Stimulated activated CD4-positive, alpha-beta T cell treated with anti-CD3 and anti-CD28 coated beads, Interleukin-15, amount 100 ng/mL, for 1 hour (primary cell): ENCODE measurements at places on chromosomes 13 and 19.

GRCh38 chr13:75687150-75687763 lies 51.1 kb downstream of the LMO7 start:
- DNase-seq: no peak

DNA sequence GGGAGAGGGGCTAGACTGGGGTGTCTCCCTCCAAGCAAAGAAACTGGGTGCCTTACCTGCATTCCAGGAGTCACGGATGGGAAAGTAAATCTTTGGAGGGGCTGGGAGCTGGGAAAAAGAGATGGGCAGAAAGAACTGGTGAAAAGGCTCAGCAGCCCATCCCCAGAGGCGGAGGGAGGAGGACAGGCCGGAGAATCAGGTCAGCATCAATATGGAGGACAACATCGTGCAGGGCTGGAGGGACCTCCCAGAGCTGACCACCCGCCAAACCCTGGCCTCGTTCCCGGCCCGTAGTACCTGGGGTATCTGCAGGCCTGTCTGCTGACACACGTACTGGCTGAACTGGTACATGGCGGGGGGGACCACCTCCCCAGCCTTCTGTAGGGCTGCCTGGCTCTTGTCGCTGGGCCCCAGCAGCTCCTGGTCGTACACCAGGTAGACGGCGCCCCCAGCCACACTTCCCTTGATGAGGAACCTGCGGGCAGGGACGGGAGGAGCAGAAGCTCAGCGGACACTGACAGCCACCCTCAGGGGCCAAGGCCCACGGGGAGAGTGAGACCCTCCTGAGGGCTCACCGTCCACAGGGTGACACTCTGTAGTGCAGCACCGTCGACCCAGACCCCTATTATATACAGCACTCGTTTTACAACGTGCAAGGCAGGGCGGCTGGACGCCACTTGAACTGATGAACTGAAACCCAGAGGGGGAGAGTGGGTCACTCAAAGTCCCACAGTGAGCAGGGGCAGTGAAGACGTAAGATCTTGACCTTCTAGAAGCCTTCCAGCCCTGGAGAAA lies 830 bp downstream of the MICOS13 start:
- no peak for DNase-seq

DNA sequence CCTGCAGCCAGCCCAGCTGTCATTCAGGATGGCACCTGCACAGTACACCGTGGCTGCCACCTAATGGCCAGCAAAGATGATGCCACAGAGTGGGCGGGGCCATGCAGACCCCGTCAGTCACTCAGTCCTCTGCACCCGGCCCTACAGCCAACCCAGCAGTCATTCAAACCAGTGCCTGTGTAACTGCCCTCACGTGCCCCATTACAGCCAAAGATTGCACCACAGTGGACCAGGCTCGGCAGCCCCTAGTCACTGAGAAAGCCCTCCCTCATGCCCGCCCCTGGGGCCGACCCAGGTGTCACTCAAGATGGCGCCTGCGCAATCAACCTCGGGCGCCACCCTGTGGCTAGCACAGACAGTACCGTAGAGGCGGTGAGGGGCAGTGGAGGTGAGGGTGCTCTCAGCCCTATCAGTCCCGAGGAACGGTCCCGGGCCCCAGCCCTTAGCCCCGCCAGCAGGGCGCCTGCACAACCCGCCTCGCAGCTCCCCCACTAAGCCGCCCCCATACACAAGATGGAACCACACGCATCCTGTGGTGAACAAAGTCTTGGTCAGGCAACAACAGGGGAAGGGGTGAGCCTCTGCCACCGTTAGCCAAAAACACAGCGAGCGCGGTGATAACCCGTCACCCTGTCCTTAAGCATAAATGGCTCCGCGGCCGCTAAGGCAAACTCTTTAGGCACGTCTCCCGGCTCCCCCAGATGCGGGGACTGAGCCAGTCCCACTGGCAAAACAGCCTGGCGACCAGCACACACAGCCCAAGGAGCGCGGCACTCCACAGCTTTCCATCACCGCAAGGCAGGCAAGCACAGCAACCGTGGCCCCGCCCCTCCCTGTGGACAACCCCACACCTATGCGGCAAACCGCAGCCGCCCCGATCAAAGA lies 2.3 kb downstream of the PEG3 start:
- no peak for DNase-seq

DNA sequence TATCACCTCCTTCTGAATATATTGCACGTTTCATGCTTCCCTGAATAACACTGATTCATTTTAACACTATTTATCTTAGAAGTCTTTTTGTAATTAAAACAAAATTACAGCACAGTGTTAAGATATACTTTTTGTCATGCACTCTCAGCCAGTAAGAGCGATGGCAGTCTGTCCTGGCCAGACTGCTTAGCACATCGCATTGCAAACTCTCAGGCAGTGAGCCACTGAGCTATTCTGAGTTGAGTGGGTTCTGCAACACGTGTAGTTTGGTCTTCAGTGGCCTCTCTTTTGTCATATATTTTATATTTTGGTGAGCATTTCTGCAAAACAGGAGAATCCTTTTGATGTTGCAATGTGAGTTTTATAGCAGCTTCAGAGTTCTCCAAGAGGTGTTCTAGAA lies 332.1 kb downstream of the HS6ST3 start:
- DNase-seq: no peak

- DNase-seq: no peak
Observed at GRCh38 chr13:39988351-39988750, 332.9 kb downstream of the COG6 start.

DNA sequence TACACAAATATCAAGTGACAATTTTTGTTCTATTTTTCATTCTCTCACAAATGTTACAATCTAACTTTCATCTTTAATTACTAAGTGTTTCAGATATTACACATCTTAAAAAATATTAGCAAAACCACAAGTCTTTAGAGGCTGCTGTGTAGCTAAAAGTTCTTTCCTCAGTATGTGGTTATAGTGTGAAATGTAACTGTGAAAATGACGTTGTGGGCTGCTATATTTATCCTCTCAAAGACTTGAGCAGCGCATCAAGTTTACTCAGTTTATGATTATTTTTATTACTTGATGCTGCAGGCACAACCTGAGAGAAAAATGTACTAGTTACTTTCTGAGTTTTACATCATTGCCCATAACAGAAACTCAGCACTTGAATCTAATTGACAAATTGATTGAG lies 2860.6 kb upstream of the PCDH20 start:
- no peak for DNase-seq

GRCh38 chr19:48964205-48965039 lies 687 bp upstream of the FTL start:
- no peak for DNase-seq

DNA sequence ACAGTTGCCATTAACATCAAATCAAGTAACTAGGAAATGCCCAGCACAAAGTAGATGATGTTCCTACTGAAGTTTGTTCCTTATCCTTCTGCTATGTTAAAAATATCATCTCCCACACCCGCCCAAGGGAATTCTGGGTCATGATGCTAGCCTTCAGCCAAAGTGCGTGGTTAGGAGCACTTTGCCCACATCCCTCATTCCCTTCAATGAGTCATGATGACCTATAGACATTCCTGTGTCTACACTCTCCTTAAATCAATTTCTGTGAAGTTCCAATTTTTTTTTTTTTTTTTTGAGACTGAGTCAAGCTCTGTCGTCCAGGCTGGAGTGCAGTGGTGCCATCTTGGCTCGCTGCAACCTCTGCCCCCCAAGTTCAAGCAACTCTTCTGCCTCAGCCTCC lies 17.0 kb downstream of the RXFP2 start:
- no peak for DNase-seq

GRCh38 chr19:9323557-9323918 lies 441 bp upstream of the ZNF559 start:
- DNase-seq: no peak

- DNase-seq: no peak
Observed at GRCh38 chr19:7349231-7349591, 474 bp downstream of the ARHGEF18 start.

GRCh38 chr13:43478211-43478610 lies 308.6 kb downstream of the ENOX1 start:
- DNase-seq: no peak

GRCh38 chr19:6038634-6039405 lies 60.9 kb upstream of the RANBP3 start:
- DNase-seq: no peak

DNA sequence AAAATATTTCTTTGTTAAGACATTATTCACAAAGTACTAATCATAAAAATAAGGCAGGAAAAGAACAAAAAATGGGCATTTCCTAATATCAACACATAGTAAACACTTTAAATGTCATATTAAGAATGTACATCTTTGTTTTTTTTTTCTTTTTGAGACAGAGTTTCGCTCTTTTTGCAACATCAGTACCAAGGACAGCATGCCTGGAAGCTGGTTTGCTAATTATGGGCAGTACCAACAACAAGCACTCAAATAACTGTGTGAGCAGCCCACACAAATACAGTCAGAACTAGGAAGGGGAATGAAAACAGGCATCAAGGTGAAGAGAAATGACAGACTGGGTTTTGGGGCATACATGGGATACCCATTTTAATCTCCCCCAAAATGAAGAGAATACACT lies 788.0 kb upstream of the SLITRK1 start:
- DNase-seq: no peak

- DNase-seq: no peak
Observed at GRCh38 chr19:55251341-55252081, 7.3 kb downstream of the PPP6R1 start.

GRCh38 chr13:71303144-71303543 lies 563.9 kb downstream of the DACH1 start:
- no peak for DNase-seq

DNA sequence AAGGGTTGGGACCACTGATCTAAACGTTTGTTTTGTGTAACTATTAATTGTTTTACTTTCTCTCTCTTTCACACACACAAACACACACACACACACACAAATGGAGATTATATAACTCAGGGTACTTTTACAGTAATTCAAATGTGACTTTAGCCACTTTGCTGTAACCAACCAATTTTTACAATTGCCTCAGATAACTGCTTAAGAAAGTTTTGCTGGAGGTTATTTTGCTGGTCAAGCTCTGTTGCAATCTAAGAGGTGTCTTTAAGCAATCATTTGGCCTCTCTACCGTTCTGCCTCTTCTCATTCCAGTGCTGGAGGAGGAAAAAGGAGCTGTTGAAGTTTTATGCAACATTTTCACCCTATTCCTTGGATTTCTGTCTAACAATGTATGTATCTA lies 63.0 kb downstream of the TBC1D4 start:
- DNase-seq: no peak

GRCh38 chr13:91203430-91203829 lies 144.1 kb upstream of the MIR17HG start:
- DNase-seq: no peak

- DNase-seq: no peak
Observed at GRCh38 chr13:32911506-32911905, 104.7 kb upstream of the KL start.

GRCh38 chr13:38759390-38759789 lies 72.5 kb downstream of the FREM2 start:
- no peak for DNase-seq

DNA sequence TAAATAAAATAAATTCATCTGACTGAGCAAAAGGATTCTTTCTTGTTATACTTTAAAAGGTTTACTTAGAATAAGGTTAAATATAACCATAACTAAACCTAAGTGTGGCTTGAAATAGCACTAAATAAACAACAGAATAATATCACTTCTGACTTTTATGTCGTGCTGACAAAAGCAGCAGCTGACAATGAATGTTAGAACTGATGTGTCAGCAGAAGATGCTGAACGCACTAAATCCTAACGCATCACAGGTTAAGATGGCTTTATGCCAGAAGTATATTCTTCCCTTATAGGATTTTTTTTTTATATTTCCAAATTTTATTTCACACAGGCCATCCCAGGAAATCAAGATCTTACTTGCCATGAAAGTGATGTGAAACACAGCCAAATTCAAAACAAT lies 558.3 kb upstream of the NBEA start:
- DNase-seq: no peak

GRCh38 chr13:106052200-106052767 lies 483.2 kb downstream of the EFNB2 start:
- DNase-seq: no peak

DNA sequence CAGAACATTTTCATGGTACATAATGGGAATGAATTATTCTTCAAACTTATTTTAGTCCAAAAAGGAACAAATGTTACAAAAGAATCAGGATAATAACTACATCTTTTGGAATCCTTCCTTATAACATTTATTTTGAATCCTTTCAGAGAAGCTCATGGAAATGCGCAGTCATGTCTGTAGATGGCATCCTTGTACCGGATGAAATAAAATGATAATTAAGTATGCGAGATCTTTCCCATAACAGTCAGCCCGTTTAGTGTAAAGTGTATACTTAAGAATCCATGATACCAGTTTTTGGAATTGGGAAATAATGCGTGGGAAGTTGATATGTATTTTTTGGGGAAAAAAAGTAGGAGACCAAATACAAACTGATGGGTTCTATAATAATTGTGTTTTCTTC lies 418.8 kb downstream of the GPC5 start:
- DNase-seq: no peak

- DNase-seq: no peak
Observed at GRCh38 chr19:7662657-7663056, 6.2 kb upstream of the RETN start.

DNA sequence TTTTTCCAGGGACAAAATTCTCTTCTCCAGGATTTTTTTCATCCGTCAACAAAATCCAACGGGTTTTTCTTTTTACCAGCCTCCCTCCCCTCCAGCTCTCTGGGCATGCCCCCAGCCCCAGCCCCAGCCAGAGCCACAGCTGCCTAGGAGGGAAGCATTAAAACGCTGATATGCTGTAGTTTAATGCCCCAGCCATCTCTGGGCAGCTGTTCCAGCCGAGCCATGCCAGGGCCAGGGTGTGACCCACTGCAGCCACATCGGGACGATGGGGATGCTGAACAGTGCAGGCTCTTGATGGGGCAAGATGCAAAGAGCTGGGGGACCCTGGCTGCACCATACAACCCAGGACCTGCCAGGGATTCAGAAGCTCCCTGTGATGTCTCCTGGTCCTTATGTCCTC lies 32.1 kb downstream of the TSHZ3 start:
- DNase-seq: no peak

- DNase-seq: no peak
Observed at GRCh38 chr19:53621885-53622740, 9.7 kb upstream of the DPRX start.

- no peak for DNase-seq
Observed at GRCh38 chr19:47760632-47760999, 15.3 kb downstream of the NOP53 start.

GRCh38 chr13:105410602-105411001 lies 1124.9 kb downstream of the EFNB2 start:
- peak; percentile 6 for DNase-seq
